ENCODE measurements at places on chromosomes 1 and 21.
A peak's percentile ranks its signal among the peaks of the same experiment; 100 is the strongest.

- no peak for DNase-seq
These were observed 1.2 kb upstream of the UBAP2L start for GRCh38 chr1:154219541-154219940.

GRCh38 chr1:24389231-24389678 is 24.3 kb downstream of the STPG1 start:
- DNase-seq, result no peak

- no peak for DNase-seq
These were observed 60.8 kb upstream of the USP24 start for GRCh38 chr1:55275941-55276341.

DNA sequence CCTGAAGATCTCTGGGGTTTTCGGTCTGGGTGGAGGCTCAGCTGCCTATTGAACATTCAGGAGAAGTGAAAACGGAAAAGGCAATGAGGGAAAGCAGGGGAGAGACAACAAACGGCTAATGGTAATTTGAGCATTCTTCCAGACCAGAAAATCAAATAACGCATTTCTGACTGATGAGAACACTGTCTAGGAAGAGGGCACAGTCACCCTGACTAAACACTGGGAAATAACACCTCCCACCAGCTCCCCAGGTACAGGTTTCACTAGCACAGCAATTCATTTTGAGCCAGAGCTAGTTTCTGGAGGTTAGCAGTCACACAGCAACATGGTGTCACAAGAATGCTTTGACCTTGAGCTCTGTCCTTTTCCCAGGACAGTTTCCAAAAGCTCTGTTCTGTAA is 21.1 kb downstream of the NCF2 start:
- no peak for DNase-seq

DNA sequence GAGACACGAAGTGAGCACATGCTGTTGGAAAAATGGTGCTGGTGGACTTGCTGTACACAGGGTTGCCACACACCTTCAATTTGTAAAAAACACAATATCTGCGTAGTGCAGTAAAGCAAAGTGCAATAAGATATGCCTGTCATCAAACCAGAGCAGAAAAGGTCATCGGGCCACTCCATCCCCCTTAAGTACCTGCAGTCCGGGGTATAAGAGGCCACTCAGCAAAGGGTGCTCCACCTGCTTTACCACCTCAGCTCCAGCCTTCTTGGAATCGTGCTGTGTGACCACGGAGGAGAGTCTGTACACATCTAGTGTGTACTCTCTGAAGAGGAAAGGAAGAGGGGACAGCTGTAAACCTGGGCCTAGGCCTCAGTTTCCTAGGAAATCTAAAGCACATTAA is 10.9 kb downstream of the YARS1 start:
- DNase-seq, result no peak

GRCh38 chr1:153535242-153536011 is at the start of gene S100A6:
Gene S100A6 (minus strand): TSS chr1:153535991. CDS start chr1:153535339, 652 bp downstream.
- no peak for DNase-seq

DNA sequence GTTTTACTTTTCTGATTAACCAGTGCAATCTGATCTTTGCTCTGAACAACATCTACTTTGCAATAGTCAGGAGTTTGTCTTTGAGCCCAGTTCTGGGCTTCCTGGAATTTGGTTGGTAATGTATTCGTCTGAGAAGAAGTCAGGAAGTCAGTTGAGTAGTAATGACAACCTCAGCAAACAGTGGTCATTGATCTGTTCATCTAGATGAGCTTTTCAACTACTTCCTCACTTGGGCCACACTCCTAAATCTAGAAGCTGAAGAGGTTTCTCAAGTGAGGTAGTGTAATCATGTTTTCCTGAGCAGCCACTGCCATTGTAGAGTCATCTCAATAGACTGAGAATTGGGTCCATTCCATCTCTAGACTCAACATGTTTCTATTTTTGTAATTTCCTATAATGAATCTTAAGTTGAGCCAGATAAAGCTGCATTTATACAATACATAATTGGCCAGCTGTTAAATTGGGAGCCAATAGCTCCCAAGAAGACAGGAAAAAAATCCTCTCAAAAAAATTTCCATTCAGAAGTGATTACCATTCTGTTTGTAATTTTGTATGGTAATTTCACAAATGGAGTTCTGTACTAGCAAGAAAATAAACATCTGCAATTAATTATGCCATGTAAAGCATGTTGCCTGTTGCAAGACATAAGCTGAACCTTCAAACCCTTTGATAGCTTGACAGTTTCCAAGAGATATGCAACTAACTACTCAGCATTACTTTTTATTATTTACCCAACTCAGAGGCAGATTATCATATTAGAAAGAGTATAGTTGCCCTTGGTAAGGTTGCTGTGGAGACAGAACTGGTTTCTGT is 49.6 kb downstream of the WDR64 start:
- no peak for DNase-seq

DNA sequence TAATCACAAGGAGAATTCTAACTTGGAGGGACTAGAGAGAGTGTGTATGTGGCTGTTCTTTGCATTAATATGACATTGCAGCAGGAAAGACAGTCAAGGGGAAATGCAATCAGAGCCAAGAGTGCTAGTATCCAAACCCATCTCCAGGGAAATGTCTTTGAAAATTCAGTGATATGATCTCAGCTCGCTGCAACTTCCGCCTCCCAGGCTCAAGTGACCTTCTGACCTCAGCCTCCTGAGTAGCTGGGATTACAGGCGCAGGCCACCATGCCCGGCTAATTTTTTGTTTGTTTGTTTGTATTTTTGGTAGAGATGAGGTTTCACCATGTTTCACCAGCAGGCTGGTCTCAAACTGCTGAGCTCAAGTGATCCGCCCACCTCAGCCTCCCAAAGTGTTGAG is 16.3 kb downstream of the VASH2 start:
- no peak for DNase-seq

- no peak for DNase-seq
These were observed 74.4 kb downstream of the COL24A1 start for GRCh38 chr1:86082183-86082582.

DNA sequence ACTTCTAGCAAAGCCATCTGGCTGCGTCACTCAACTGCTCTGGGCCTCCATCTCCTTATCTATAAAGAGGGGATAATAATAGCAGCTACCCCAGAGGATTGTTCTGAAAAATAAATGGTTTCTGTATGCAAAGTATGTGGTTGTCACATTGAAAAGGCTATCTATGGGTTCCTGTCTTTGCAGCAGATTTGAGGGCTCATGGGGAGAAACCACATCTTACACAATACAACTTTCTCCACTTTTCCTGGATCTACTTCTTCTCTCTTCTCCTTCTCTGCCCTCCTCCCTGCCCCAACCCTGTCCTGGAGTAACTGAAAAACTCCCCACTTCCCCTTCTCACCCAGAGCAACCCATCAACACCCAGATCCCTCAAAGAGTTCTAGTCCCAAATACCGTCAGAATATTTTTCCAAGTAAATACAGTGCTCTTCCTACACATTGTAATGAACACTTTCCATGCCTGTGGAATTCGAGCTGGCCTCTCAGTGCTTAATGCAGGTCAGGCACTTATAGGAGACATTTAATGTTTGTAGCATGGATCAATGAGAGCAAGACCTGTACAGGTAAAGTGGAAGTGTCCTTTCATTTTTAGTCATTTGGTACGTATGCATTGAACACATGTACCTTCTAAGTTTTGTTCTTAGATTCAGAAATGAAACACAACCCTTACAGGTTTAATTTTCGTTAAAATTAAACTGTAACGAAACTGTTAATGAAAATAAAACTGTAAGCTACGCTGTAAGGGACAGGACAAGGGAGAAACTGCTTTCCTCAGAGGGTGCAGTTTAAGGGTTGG is 131.9 kb downstream of the AK5 start:
- DNase-seq, result no peak

DNA sequence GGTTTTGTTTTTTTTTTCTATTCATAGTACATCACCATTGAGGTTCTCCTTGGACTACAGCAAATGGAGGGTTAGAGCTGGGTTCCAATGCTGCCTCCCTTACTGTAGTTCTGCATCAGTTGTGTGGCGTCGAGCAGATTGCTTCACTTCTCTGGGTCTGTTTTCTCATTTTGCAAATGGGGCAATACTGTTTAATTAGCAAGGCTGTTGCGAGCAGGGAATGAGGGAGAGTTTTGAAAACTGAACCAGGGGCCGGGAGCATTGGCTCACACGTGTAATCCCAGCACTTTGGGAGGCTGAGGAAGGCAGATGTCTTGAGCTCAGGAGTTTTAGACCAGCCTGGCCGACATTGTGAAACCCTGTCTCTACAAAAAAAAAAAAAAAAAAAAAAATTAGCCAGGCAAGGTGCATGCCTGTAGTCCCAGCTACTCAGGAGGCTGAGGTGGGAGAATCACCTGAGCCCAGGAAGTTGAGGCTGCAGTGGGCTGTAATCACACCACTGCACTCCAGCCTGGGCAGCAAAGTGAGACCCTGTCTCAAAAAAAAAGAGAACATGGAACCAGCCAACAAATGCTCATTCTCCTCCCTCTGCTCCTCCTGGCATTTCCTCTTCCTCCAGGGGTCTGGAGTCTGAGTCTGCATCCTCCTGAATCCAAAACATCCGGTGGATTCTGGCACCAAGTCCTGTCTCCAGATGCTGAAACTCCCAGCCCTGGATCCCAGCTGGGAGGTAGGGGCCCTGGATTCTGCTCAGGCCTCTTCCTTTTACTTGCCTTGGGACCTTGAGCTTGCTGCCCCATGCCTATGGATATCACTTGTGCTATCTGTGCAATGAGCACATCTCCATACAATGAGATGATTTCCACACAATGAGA is 3.7 kb upstream of the PLOD1 start:
- peak; percentile 46 for DNase-seq

DNA sequence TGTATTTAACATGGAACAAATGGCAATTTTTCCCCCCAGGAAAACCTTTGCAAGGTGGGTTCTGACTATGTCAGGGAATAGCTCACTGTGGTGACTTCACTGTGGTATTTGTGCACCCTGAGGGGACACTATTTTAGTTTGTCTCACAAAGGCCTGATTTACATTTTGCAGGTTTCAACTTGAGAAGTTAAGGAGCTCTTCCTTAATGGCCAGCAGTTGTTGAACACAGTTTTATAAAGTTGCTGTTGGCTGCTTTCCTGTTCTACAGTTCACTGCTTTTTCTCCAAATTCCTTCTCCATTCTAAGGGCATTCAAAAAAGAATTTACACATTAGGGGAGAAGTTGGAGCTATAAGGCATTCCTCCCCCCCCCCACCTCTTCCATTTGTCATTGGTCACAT is 4.6 kb downstream of the LAMC1 start:
- DNase-seq, result no peak

- DNase-seq, result no peak
These were observed 188.5 kb downstream of the NFIA start for GRCh38 chr1:61270761-61271411.

DNA sequence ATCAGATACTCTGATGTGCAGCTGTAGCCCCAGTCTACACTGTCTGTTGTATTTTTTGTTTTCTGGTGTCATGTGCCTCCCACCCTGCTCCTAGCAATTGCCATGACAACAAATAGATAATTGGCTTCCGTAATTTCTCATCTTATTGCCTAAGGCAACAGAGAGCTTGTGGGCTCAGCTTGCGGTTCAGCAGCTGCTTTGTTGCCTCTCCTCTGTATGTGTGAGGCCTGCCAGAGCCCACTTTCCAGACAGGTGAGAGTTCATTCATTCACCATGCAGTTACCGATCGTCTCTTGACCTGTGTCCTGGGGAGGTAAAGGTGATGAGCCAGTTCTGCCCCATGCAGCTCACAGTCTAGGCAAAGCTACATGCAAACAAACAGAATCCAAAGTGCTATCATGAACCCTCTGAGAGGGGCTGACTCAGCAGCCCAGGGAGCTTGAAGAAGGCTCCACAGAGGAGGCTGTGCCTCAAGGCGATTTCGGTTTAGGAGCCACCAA is 11.9 kb downstream of the LGALS8 start:
- DNase-seq, result no peak

- no peak for DNase-seq
These were observed 37.5 kb downstream of the ZNF281 start for GRCh38 chr1:200372095-200372884.

GRCh38 chr1:164678136-164678700 is 119.2 kb downstream of the PBX1 start:
- DNase-seq, result no peak

GRCh38 chr21:39033878-39034589 is 149.2 kb downstream of the PSMG1 start:
- peak; percentile 52 for DNase-seq

DNA sequence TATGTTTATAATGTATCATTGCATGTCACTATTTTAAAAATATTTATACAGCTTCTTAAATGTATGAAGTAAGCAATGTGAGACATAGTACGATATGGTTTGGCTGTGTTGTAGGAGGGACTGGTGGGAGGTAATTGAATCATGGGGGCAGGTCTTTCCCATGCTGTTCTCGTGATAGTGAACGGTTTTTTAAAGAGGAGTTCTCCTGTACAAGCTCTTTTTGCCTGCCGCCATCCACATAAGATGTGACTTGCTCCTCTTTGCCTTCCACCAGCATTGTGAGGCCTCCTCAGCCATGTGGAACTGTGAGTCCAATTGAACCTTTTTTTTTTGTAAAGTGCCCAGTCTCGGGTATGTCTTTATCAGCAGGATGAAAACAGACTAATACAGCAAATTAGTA is 10.3 kb downstream of the ABCD3 start:
- no peak for DNase-seq
